ENCODE measurements at places on chromosomes 4 and X.

DNA sequence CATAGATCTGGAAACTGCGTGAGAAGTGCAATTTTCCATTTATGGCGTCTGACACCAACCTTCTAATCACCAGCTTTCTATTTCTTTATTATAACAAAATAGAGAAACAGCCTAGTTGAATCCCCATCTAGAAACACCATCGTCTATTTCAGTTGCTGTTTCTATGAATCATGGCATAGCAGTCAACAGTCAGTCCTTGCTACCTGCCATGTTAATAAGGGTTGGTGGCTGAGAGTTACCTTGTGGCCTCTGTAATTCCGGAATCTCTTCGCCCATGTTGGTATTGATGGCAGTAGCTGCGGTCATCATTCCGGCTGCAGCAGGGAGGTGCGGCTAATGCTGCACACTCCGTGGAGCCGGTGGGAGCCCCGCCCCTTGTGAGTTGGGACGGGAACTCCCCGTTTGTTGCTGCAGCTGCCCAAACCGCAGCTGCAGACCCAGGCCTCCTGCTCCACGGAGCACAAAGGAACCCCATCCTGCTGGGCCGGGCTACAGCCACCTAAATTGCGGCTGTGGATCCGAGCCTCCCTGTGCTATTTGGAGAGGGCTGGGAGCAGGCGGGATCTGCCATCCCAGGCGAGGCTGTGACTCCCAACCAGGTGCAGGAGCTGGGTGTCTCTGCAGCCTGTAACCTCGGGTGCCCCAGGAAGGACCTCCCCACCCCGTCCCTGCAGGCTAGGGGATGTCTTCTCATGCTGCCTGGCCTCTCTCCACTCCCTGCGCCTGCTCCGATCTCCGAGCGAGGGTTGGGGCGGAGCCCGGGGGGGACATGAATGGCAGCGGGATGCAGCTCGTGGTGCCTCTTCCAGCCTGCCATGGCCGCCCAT, 115.4 kb upstream of the STK26 start:
- DNase-seq, result no peak

DNA sequence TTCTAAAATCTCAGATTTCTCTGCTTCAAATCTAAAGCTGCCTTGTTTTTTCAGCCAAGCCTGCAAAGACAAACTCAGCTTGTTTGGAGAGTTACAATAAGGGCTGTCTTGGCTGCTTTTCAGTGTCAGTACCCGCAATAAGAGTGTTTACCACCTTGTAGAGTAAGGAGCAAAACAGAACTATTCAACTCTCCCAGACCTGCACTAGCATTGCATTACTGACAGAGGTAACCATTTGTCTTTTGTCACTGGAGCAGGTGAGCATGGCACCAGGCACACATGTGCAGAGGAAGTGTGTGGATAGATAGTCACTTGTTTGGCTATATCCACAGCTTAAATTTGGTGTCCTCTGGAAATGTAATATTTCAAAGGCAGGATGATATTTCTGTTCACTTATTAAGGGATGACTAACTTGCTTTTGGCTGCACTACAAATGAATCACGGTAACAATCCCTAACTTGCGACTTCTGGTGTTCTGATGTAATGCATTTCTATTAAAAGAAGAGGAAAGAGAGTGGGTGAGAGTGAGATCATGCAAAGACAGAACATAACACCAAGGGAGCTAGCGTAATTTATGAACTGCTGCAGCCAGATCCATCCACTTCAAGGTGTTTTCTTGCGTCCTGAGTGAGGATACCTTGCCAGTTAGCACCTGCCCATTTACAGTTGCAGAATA, 38.6 kb downstream of the PTCHD1 start:
- DNase-seq, result no peak

GRCh38 chr4:101355246-101355645, 7.9 kb upstream of the PPP3CA start:
- DNase-seq, result no peak

GRCh38 chr4:140870427-140870826, 114.2 kb upstream of the TBC1D9 start:
- no peak for DNase-seq

DNA sequence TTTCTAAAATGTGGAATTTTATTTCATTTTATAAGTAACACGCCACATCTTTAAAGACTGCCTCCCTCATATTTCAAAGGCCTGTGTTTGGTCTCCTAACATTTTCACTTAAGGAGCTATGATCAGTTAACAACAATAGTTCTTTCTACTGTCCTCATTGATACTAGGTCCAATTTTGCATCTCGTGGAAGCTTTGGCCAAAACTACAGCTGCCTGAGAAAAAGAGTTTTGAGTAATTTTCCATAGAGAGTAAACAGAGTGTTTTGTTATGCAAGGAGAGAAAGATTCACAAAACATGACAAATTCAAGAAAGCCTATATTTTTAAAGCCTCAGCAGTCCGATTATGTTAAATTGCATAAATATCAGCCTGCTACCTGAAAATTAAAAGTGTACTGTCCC, 11.4 kb upstream of the PCDH18 start:
- DNase-seq, result no peak

- no peak for DNase-seq
Observed at GRCh38 chrX:55488006-55488592, 1.5 kb downstream of the USP51 start.

DNA sequence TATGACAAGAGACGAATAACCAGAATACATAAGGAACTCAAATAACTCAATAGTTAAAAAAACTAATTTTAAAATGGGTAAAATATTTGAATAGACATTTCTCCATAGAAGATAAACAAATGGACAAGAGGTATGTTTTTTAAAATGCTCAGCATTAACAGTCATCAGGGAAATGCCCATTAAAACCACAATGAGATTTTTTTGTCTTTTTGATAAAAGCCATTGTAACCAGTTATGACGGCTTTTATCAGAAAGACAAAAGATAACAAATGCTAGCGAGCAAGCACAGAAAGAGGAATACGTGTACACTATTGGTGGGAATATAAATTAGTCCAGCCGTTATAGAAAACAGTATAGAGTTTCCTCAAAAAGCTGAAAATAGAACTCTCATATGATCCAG, 388.2 kb upstream of the INTU start:
- no peak for DNase-seq

- no peak for DNase-seq
Observed at GRCh38 chr4:114205261-114205660, 225.8 kb upstream of the ARSJ start.

DNA sequence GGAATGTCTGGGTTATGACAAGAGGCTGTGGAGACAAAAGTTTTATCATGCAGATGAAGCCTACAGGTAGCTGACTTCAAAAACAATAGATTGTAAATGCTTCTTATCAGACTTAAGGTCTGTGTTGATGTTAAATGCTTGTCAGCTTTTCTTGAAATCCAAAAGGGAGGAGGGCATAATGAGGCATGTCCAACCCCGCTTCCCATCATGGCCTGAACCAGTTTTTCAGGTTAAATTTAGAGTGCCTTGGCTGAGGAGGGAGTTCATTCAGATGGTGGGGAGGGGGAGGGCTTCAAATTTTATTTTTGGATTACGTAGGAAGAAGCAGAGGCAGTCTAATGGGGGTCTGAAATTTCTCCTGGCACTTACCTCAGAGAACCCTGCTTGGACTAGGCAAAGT, 207.7 kb upstream of the HDX start:
- no peak for DNase-seq

GRCh38 chr4:78656968-78657445, 105.4 kb downstream of the ANXA3 start:
- no peak for DNase-seq

GRCh38 chr4:159639671-159640323, 536.9 kb downstream of the RAPGEF2 start:
- DNase-seq, result no peak

DNA sequence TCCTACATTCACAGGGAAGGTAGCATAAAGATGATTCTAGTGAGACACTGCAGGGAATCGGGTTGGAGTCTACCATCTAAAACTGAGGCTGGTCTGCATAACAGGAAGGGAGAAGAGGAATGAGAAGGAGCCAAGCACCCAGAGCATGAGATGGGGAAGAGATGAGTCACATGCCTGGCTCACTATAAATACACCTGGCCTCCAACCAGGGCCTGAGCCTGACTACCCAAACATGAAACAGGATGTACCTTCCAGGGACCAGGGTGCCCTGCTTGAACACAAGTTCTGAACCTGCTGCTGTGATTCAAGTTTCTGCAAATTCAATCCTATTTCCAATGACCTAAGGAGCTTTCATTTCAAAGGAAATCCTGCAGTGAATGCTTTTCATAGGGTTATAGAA, 24.9 kb downstream of the CD99L2 start:
- DNase-seq, result no peak

GRCh38 chrX:18757956-18758932, 50.8 kb downstream of the PPEF1 start:
- no peak for DNase-seq

GRCh38 chr4:20062054-20062453, 189.7 kb upstream of the SLIT2 start:
- DNase-seq, result no peak

DNA sequence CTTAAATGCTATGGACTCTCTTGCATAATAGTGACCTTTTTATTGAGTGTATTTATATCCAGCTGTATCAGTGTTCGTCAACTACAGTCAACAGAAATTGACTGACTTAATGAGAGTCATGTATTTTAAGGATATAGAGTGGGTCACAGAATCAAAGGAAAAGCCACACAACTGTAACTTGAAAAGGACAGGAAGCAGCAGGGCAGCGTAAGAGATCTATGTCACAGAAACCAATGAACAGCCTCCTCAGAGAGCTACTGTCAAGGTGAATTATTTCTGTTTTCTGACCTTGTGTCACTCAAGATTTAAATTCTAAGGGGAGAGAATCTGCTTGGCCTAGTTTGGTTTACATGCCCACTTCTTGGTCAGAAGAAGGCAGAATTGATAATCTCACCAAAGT, 94.1 kb upstream of the FRAS1 start:
- DNase-seq, result no peak

DNA sequence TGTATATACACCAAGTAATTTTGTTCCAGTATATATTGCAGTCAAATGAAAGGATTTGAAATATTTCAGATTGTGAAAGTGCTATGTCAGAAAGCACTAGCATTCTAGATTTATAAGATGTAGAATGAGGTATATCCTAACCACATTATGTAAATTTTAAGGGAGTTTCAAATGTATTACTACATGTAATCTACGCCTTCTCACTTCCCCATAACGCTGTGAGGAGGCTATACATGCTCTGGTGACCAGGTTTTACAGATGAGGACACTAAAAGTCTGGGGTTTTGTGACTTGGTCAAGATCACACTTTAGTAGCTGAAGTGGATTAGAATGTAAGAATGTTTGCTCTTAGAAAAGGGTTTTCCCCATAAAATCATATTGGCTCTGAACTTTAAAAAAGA, 8.1 kb downstream of the ENPEP start:
- no peak for DNase-seq

- DNase-seq, result no peak
Observed at GRCh38 chr4:149555799-149556198, 259.8 kb downstream of the IQCM start.

DNA sequence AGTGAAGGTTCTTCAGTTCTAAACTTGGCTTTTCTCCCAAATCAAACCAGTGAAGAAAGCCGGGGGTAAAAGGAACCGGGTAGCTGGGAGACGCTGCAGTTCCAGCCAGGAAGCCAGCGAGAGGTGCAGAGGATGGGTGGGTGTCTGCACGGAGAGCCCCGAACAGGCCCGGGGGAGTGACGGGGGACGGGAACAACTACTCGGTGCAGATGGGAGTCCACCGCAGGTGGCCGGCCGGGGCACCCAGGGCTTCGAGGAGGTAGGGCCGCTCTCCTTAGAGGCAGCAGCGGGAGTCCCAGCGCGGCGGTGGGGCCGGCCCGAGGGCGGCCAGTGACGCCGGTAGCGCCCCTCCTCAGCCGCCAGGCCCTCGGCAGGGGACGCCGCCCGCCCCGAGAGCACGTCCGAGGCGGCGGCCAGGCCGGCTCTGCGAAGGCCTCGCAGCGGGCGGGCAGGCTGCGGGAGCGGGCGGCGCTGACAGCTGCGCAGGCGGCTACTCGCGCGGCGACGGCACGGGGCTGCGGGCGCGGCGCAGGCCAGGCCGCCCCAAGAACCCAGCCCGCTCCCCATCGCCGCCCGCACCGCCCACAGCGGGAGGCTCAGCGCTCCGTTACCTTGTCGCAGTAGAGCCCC, 449 bp downstream of the FBXL5 start:
- no peak for DNase-seq

DNA sequence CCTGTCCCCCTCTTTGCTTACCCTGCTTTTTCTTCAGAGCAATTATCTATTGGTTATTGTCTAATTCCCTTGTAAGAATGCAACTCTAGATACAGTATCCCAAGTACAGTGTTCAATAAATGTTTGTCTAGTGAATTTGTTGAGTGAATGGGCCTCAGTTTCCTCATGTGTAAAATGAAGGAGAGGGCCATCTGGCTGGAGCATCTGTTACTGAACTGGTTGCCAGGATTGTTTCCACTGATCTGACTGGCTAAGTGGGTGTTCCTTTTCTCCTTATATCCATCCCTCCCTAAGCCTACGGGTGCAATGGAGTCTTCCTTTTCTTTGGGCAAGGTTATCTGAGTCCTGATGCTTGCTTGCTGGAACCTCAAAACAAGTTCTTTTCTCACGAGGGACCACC, 185.2 kb upstream of the RPS6KA3 start:
- DNase-seq, result no peak

DNA sequence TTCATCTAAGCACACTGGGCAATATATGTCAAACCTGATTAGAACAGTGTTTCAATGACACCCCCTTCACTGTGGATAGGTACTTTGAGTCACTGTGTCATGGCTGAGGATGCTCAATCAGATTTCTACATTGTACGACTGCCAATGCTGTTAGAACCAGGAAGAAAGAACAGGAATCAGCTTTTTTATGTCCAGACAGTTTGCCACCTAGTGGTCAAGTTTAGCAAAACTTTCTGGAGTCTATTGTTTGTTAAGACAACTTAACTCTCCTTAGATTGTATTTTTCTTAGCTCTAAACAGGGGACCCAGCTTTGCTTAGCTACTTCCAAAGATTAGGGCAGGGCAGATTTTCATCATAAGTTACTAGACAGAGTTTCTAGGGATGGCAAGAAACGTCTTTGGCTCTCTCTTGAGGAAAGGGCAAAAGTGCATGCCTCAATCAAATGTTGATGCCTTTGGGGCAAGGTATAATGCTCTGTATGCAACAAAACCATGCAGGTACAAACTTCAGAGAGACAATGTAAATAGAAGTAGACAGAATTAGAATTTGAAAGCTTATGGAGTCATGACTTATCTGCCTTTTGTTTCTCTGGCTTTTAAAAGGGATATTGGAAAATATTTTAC, 40.5 kb upstream of the BMP3 start:
- DNase-seq, result no peak

GRCh38 chrX:18733287-18733686, 25.8 kb downstream of the PPEF1 start:
- no peak for DNase-seq

Data from T-helper 22 cell (primary cell).